HFFc6 (cell line): ENCODE measurements at places on chromosomes 6 and 20. TPM values are rescaled to one million over a fixed set of nuclear protein-coding genes. Genes with fewer than 3 reads are reported as not detected.

DNA sequence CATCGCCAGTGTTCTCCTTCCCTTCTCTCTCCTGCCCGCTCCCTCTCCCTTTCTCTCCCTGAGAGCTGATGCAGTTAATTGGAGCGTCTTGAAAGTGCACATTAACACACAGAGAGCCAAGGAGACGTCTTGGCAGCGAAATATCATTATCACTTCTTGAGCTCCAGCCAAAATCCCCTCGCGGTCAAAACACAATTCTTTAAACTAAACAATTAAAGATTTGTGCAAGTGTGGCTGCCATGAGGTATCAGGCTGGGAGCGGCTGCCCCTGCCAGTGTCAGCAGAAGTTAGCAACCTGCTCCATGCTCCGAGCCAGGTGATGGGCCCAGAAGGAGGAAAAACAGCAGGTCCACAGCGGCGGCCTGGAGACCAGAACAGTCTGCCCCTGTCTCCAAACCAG lies 100.9 kb upstream of the FOXP4 start:
- DNase-seq = no peak

- DNase-seq = peak; percentile 72
These were observed 7.2 kb upstream of the SDC4 start for GRCh38 chr20:45355209-45356084.

MARCKS gene
- 161 to 195 TPM (median 187 TPM) in 3 replicates for total RNA-seq

DNA sequence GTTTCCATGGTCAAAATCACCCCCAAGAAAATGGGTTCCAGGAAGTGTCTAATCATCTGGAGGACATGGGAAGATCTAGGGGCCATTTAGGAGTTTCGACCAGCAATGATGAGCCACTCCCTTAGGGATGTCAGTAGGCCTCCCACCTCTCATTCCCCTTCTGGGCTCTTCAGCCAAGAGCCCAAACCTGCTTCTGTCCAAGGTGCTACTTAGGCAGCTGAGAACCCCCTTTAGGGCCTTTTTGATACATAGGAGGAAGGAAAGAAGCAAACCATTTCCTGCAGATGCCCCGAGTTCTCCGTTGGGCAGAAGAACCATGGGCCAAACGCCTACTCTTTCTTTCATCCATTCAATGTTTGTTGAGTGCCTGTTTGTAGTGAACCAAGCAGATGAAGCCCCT lies 141.4 kb upstream of the RIN2 start:
- no peak for DNase-seq

GRCh38 chr6:53299331-53300005 lies 49.3 kb downstream of the ELOVL5 start:
- no peak for DNase-seq

GRCh38 chr6:44254191-44255104 lies 2.9 kb downstream of the SLC35B2 start:
- no peak for DNase-seq
